ENCODE measurements at places on chromosomes 2 and 18.

DNA sequence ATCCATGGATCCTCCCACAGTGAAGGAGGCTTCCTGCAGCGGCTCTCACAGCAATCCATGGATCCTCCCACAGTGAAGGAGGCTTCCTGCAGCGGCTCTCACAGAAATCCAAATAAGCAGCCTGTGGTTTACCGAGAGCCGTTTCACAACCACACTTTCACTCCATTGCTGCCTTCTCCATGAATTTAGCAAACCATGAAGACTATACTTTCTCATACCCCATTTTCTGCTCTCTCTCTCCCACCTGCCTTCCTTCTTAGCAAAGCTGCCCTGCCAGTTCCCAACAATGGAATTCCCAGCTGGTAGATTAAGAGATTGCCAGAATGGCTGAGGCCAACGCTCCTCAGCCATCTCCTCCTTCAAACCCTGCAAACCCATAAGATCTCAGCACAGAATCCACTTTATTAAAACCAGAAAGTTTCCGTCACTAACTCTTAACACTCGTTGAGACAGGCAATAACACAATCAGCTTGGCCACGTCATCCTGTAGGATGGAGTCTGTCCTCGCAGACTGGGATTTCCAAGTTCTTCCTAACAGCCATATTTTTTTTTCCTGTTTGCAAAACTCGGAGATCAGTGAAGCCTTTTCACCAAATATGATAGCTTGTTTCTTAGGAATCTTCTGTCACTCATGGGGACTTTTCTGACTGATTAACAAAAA is 162.2 kb downstream of the PXDN start:
- DNase-seq: no peak

DNA sequence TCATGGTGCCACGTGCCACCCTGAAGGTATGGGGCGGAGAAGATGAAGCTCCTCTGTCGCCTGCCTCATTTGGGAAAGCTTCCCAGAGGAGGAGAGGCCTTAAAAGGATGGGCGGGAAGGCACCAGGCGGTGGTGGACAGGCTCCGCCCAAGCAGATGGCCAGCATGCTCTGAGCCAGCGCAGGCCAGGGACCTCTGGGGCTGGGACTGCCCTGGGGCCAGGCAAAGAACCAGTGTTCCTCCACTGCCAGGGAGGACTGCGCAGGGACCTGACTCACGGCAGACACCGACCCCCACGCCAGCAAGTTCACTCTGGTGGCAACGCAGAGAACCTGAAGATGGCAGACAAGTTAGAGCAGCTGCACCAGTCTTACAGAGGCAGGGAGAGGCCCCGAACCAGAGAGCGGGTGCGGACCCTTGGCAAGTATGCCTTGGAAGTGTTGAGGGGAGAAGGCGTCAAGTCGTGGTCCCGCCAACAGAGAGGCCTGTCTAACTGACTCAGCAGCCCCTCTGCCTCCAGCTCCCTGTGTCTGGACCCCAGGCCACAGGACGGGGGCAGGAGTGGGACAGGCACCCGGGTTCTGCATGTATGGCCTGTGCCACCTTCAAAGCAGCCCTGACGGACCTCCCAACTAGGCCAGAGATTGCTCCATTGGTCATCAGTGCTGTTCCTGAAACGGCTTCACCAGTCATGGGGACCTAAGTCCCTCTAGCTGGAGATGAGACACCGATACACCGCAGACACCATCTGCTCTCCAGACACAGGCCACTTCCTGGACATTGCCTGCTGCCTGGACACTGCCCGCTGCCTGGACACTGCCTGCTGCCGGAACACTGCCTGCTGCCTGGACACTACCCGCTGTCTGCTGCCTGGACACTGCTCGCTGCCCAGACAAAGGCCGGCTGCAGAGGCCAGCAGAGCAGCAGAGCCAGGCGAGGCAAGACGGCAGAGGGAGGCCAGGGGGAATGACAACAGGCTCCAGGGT is 124.7 kb downstream of the HDAC4 start:
- peak; percentile 53 for DNase-seq

DNA sequence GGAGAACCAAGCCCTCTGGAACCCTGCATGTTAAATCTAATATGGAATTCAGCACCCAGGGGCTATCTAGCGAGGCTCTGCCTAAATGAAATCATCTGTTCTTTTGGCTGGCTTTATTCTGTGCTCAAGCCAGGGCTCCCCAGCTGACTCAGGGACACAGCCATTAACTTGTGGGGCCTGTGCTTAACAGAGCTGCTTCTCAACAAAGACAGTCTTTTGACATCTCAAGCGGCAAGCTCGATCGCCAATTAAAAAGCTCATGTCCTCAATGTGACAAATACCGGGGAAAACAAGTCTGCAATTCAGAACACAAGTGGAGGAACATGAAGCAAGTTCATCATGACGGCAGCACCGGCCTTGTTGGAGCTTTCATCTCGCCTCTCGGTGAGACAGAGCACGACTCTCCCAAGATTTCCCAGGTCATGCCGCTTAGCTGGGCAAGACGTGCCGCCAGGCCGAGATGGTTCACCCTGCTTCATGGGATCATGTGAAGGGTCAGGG is 64.9 kb downstream of the KLHL29 start:
- DNase-seq: no peak

- DNase-seq: no peak
Measured at GRCh38 chr18:40531051-40531450, 1424.0 kb upstream of the PIK3C3 start.

GRCh38 chr2:196955036-196955435 is 28.5 kb upstream of the PGAP1 start:
- DNase-seq: no peak

GRCh38 chr2:127176371-127177311 is 43.5 kb downstream of the CYP27C1 start:
- no peak for DNase-seq

DNA sequence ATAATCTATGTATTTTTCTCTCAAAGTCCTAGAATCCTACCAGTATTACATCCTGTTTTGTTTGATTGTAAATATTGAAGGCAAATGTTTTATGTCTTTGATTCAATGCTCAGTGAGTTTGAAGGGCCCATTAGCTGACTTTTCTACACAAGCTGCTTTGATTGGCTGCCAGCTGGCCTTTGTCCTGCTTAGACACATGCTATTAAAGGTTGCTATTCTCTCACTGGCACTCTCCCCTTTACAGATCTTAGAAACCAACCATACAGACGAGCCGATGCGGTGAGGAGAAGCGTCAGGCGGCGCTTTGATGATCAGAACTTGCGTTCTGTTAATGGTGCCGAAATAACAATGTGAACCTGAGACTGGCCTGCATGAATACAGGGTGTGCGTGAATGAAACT is 69.7 kb downstream of the PRPF40A start:
- DNase-seq: no peak

DNA sequence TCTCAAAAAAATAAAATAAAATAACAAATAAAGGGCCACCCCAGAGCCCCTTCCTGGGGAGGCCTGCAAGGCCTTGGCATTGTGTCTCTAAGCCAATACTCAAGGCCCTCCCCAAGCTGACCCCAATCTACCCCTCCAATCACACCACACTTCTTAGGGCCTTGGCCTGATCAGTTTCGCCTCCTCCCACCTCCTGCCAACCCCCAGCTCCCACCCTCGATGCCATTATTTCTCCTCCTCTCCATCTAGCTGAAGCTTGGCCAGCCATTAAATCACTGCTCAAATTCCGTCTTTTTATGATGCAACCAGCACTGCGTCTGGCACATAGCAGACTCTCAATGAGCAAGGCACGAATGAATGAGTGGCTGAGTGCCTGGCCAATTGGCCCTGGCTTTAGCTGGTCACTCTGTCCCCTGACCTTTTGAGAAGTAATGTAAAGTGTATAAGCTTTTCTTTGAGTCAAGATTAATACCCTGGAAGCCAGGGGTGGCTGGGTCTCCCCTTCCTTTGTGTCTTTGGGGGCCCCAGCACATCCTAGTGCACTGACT is 55.9 kb downstream of the SMAD7 start:
- DNase-seq: no peak

GRCh38 chr2:112811841-112812306 is 24.7 kb downstream of the IL1B start:
- no peak for DNase-seq

- DNase-seq: no peak
Measured at GRCh38 chr2:75645643-75646042, 940 bp upstream of the MRPL19 start.
